ENCODE measurements at places on chromosomes 16 and 17.

DNA sequence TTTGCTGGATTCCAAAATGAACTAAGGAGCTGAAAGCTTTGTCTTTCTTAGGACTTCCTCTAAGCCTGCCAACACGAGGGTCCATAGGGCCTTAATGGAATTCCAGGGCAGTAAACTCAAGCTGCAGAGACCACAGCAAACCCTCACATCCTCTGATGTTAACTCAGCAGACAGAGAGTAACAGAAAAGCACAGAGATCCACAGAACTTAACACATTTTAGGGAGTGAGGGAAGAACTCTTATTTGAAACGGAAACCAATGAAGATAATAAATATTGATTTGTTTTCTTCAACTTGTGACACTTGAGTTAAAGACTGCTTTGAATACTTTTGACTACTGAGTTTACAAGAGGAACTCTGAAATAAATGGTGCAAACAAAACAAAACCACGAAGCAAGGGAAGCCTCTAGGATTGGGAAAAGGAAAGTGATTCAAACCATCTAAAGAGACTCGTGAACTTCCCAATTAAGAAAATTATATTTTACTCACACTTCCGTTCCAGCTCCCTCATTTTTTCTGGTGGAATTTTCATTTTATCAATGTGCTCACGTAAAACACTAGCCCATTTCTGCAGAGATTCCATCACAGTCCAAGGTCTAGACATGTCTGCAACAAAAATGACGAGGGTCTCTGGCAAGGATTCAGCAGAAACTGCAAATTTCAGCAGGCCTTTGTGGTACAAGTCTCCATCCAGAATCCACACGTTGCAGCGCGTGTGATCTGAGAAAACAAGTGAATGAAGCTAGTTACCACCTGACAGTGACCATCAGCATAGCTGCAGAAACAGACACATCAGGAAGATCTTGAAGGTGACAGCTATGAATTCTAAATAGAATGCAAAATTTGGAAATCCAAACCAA, 9.2 kb downstream of the DYNC1LI2 start:
- DNase-seq: no peak

- DNase-seq: no peak
Observed at GRCh38 chr17:63433746-63434591, 12.1 kb downstream of the CYB561 start.

GRCh38 chr17:77810536-77810935, 148.0 kb upstream of the TNRC6C start:
- no peak for DNase-seq

DNA sequence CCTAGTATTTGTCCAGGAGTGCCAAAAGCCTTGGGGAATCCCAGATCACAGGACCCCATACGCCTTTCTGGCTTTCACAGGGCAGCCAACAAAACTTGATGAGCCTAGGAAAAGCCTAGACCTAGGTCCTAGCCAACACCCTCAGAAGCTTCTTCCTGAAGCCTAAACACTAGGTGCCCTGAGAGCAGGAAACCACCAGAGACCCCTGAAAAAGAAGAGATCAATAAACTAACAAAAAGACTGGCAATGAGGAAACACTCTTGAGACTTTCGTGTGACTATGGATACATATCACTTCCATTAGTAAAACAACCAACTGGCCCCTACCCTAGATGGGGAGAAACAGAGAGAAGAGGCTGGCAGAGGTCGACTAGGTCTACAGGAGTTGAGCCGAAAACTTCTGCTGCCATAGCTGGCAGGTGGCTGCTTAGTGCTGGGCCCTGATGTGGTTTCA, 1.2 kb downstream of the ORMDL3 start:
- DNase-seq: no peak

DNA sequence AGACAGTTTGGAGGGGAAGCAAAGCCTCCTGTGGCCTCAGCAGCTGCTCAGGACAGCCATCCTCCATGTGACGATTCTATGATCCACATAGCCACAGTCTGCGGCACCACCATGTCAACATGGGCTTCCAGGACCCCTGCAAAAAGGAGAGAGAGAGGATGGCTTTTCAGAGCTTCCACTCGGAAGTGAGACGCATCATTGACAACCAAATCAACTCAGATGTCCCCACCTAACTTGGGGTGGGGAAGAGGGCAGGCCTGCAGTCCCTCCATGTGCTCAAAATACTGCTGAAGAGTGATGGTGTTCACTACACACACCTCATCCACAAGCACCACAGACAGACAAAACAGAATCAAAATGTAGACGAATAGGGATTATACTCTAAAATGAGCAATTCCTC, 5.9 kb upstream of the METTL16 start:
- no peak for DNase-seq

DNA sequence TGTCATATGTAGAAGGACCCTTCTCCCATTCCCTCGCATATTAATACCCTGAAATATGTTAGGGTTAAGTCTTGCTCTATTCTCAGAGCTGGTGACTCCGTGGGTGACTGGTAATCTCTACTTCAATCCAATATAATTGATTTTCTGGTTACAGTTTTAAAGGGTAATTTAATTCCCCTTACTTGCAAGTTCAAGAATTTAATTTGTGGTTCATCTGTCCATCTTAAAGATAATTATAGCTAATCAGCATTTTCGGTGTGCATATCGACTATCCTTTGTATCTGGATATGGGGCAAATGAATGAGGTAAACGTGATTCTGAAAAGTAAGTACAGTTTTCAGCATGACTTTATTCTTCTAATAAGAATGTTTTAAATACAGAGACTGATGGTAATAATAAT, 250.0 kb downstream of the CNTNAP4 start:
- DNase-seq: no peak

Data from activated CD4-positive, CD25-positive, alpha-beta regulatory T cell treated with anti-CD3 and anti-CD28 coated beads, Interleukin-2, amount 50 U/mL, for 16 hours (primary cell).